ENCODE measurements at places on chromosomes 12 and 14.

DNA sequence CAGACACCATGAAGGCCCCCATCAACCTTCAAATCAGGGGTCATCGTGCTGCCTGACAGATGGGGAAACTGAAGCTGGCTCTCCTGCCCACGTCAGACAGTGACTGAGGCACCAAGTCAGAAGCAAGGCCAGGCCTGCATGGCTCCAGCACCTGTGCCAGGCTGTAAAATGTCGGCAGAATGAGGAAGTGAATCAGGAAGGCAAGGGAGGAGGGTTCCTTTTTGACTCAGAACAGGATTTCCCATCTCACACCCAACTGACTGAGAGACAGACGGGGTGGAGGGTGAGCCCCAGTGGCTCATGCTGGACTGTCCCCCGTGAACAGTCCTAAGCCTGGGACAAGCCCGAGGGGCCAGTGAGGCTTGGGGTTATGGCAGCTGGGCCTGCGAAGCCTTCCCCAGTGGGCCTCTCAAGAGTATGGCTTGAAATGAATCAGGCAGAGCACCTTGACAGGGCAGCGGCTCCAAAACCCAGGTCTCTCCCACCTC lies 20.9 kb downstream of the SYNE3 start:
- no peak for DNase-seq

DNA sequence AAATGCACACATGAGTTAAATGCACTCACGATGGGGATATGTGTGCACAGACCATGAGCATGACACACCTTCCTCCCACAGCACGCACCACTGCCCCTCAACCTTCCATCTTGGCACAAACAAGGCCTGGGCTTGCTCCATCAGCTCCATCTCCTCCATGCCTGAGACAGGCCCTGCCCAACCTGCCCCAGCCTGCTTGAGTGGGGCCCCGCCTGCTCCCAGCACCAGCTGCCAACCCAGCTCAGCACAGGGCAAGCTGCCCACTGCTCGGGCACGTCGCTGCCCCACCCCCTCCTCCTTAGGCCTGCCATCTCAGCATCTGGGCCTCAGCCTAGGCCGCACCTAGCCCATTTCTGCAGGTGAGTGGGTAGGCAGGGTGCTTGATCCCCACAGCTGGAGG lies 27.6 kb upstream of the KRT78 start:
- no peak for DNase-seq

DNA sequence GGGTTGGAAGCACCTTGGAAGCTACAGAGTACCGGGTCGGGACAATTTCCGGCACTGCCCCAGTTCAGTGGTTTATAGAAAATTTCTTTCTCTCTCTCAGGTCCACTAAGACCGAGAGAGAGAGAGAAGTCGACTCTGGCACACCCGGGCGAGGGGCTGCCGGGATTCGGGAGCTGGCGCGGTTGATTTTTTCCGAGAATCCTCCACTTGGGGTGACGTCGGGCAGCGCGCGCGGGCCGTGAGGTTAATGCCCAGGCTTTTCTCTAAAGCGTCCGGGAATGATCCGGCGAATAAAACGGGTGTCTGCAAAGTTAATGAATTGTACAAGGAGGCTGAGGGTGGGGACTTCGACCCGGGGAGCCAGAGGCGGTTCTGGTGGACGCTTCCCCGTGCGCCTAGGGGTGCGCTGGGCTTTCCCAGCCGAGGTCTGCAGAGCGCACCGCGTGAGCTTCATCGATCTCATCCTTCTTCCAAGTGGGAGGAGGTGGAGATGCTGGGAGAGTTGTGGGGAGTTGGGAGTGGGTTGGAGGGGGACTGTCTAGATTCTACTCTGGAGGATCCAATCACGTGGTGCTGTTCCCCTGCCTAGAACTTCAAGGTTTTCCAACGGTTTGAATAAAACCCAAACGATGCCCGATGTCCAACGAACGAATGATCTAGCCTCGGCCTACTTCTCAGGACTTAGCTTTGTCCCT lies 51.9 kb upstream of the TBX3 start:
- DNase-seq: no peak

GRCh38 chr14:65396082-65396910 lies 16.2 kb upstream of the FUT8 start:
- no peak for DNase-seq

DNA sequence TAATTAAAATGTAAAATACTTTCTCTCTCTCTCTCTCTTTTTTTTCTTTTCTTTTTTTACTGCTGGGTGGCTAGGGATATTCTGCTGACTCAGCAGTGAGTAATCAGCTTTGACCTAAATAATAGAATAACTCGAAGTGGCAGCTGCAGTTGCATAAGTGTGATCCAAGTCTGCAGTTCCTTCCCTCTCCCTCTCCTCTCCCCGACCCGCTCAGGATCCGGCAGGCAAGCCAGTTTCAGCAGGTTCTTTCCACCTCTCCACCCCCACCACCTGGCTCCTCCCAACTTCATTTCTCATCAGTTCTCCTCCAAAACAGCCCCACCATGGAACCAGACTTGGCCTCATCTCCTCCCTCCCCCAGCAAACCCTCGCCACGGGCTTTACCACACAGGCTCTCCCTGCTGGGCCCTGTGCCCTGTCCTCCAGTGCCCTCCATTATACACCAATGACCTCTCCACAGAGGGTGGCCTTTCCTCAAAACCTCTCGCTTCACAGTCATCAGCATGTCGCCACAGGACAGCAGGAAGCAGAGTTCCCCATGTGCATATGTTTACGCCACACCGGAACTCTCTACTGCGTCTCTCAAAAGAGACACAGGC lies 22.4 kb downstream of the SLC7A8 start:
- DNase-seq: peak; percentile 86

DNA sequence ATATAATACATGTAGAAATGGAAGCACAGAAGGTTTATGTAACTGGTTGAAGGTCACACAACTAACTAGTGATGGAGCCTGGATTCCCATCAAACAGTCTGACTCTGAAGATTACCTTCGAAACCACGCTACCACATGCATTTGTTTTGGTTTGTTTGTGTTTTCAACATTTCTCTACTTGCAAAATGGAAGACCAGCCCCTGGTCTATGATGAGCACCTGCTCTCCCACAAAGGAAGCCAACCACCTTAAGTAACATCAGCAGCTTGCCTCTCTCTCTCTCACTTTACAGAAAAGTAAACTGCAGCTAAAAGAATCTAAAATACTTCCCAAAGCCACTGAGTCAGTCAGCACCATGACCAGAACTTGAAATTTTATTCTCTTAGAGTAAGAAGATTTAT lies 186.9 kb upstream of the TMPO start:
- DNase-seq: no peak

- no peak for DNase-seq
These were observed 66.6 kb upstream of the BICD1 start for GRCh38 chr12:32039917-32040575.

All from cardiac fibroblast (primary cell).